H1 (cell line): ENCODE measurements at places on chromosomes 4 and X.

DNA sequence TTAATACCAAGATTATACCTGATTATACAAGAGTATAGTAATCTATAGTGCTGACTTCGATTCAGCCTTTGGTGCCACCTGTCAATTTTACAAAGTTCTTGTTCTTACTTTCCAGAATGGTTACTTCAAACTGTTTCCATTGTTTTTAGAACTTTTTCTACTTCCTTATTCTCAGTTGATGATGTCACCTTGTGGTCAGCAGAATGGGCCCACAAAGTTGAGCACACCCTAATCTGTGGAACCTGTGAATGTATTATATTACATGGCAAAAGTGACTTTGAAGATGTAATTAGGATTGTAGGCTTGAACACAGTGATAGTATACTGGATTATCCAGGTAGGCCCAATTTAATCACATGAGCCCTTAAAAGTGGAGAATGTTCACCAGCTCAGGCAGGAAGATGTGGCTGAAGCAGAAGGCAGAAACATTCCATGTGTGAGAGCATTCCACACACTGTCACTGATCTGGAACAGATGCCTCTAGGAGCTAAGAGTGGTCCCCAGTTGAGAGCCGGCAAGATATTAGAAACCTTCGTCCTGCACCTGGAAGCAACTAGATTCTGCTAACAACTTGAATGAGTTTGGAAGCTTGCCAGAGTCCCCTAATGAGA lies 6.3 kb upstream of the SGMS2 start:
- no peak for DNase-seq

GRCh38 chrX:1051421-1051820 lies 161.0 kb downstream of the CRLF2 start:
- DNase-seq, result no peak

- no peak for DNase-seq
Measured at GRCh38 chr4:11496351-11496829, 67.7 kb upstream of the HS3ST1 start.

DNA sequence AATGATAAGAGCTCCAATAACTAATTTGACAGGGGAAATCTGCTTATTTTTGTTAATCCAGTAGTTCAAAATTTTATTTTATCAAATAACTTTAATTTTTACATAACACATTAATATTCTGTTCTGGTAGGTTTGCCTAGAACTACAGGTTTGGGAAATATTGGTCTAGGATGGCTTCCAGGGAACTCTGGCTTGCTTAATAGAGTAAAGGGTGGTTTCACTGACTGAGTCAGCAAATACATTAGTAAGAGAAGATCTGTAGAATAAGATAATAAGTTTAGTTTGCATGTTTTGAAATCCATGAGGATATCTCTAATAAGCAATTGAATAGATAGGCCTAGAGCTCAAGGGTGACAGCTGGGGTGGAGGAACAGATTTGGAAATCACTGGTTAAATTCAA lies 500.7 kb downstream of the ZNF674 start:
- DNase-seq, result no peak

DNA sequence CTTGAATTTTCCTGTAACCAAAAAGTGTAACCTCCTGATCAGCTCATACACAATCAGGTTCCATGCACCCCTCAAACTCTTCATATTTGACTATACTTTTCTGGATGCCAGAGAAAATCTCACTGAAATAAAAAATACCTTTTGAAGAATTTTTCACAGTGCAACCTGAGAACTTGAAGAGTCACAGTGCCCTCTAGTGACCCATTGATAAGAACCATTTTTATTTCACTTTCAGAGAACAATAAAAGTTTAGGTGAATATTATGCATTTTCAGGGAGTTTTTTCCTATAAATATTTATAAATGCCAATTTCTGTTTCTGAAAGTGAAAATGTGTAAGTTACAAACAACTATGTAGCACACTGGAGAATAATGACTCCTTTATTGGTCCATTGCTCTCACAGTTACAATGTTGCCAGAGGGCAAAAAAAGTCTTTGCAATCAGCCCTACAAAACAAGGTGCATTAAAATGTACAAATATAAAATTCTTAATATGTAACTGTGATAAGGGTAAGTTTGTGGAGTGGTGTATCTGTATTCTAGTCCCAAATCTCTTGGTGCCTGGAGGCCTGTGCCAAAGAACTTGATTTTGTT lies 153.6 kb upstream of the INTU start:
- DNase-seq, result no peak

DNA sequence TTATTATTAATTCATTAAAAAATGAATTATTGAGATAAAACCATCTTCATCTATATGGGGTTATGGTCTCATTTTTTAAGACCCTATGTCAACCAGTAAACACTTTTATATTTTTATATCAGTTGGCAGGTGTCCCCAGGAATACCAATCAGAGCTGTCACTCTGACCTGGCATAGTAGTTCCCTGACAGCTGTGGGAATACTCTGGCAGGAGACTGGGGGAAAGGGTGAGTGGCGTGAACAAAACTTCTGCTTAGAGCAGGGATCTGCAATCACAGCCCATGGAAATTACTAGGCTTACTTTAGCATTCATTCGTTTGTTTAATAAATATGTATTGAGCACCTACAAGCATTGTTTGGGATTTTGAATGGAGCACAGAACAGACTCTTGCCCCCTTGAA lies 254.1 kb upstream of the KLF3 start:
- DNase-seq, result no peak

- no peak for DNase-seq
Measured at GRCh38 chr4:55733932-55734331, 85.7 kb upstream of the EXOC1L start.

DNA sequence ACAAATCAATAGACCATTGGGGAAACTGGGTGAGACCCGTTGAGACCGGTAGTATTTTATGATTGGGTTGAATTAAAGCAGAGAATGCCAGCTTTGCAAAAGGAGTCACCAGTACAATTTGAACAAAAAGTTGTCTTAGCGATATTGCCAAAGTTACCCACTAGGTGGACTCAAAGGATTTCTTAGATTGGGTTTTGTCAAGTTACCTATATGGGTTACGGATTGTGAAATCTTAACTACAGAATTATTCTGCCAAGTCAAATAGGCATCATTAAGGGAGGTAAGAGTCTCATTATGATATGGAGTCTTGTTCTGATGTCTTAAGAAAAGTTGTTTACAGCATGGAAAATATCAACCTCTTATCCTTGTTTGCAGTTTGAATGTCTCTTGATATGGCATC lies 15.0 kb upstream of the CT47A1 start:
- no peak for DNase-seq

- DNase-seq, result no peak
Measured at GRCh38 chr4:143417679-143418403, 81.2 kb downstream of the GAB1 start.

GRCh38 chr4:82893942-82894341 lies 3.0 kb upstream of the SEC31A start:
- DNase-seq, result no peak

DNA sequence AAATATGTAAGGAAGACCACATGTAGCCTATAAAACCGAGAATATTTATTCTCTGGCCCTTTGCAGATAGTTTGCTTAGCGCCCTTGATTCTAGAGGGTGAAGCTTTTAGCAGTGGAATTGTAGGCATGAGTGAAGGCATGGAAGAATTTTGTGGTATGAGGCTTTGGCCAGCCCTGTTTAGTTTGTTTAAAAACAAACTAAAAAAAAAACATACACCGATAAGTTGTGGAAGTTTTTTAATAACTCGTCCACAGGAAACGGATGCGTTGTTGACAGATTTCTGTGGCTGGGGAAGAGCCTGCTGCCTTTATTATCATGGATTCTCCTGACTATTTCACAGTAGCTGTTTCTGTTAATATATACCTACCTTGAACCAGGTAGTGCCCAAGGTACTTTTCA lies 194.7 kb upstream of the LNX1 start:
- DNase-seq, result no peak

- DNase-seq, result no peak
Measured at GRCh38 chr4:86050496-86050895, 309.4 kb downstream of the MAPK10 start.

GRCh38 chr4:23934223-23934622 lies 44.4 kb upstream of the PPARGC1A start:
- DNase-seq, result no peak

DNA sequence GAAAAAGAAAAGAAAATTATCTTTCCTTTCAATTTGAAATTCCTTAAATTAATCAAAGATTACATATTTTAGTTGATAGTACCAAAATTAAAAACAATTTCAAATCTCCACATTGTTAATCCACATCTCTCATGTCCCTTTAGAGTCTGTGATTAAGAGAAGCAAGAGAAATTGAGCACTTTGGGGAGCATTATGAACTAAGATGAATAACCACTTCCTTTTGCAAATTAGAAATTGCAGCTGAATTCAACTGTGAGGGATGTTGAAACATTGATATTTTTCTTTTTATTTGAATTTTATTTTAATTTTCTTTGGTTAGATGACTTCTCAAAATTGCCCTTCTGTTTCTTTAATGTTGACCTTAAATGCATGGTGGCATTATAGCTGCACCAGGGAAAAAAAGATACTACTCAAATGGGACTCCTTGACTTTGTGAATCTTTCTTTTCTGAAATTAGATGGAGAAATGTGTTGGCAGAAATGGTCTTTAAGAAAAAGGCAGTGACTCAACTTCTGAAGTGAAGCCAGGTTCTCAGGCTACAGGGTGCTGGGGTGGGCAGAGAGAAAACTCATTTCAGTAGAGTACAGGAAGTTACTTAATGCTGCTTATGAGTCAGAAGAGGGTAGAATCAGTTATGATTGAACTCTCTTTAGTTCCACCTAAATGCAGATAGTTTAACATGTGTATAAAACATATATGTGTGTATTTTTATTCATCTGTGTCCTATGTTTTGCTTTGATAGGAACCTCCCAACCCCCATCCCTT lies 92.0 kb upstream of the TNIP3 start:
- DNase-seq, result no peak

DNA sequence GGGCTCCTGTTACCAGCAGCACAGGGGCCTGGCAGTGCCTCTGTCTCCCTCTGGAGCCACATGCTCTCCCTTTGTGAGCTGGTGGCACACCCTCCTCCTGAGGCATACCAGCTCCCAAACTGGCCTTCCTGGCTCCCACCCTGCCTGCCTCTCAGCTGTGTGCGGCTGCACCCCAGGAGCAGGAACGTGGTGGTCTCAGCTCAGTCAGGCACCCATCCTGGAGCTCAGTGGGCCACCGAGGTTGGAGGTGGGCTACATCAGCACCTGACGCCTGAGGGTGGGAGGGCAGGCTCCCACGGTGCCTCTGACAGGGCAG lies 85.9 kb upstream of the NKX1-1 start:
- no peak for DNase-seq

- no peak for DNase-seq
Measured at GRCh38 chrX:70264784-70265183, 3.4 kb upstream of the ARR3 start.

- DNase-seq, result no peak
Measured at GRCh38 chr4:25113915-25114904, 46.0 kb downstream of the SEPSECS start.

DNA sequence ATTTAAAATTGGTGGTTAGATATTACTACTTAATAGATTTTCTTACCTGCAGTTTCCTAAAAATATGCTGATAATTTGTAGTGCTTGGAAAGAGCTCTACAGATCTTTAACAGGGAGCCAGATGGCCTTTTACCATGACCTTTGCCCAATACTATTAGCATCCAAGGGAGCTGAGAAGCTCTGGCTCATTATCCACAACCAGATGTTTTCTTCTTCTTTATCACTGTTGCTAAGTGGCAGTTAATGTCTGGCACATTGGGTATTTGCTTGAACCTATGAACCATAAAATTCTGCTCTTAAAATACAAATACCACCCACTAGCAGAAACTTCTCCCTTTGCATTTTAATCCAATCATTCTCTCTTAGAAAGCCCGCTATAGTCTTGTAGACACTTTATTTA lies 1480.3 kb downstream of the C4orf33 start:
- no peak for DNase-seq

GRCh38 chr4:73211968-73212367 lies 46.6 kb downstream of the ANKRD17 start:
- no peak for DNase-seq

DNA sequence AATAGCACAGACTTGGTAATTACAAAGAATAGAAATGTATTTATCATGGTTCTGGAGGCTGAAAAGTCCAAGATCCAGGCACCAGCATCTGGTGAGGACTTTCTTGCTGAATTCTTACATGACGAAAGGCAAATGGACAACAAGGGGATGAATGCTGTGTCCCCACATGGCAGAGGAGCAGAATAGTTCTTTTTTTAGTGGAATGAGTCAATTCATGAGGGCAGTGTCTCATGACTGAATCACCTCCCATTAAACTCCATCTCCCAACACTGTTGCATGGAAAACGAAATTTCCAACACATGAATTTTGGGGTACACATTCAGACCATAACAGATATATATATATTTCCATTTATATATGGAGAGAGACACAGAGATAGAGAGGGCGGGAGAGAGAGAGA lies 628.3 kb downstream of the TRIML1 start:
- DNase-seq, result no peak

DNA sequence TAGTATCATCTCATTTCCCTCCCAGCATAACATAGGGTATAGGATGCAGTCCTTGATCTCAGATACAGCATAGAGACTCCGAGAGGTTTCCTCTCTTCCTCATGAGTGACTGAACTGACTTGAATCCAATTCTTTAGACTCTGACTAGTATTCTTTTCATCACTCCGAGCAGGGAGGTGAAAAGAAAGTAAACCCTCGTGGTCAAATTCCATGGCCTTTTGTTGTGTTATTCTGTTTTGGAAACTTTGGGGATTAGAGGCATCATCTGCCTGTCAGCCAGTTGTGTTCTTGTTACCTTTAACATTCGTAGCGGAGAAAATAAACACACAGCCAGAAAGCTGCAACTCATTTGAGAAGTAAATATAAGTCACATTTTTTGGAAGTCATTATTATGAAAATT lies 206.6 kb downstream of the ARHGAP10 start:
- no peak for DNase-seq

DNA sequence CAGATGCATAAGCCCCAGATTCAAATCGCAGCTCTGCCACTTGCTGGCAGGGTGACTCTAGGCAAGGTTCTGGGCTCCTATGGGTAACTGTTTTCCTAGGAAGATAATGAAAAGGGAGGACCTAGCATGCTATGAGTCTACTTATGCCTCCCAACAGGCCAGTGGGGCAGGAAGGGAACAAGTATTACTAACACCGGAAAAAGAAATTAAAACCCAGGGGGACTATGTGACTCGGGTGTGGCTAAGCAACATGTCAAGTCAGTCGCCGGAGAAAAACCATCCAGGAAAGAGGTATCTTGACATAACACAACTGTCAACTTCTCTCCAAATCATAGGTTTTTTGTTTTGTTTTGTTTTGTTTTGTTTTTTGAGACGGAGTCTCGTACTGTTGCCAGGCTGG lies 45.5 kb upstream of the RBPJ start:
- DNase-seq, result no peak
